ENCODE measurements at places on chromosomes 2 and 18. TPM values are rescaled to one million over a fixed set of nuclear protein-coding genes. Genes with fewer than 3 reads are reported as not detected.
A peak's percentile ranks its signal among the peaks of the same experiment; 100 is the strongest.

- H3K36me3 ChIP-seq, result no peaks in the 10 kb centered on the region
- DNase-seq, result peak; percentile 35
- H3K27ac ChIP-seq, result no peak overlapping the region
- H3K27me3 ChIP-seq, result peaks cover 7% of the 10 kb centered on the region
- H3K4me3 ChIP-seq, result no peak overlapping the region
Observed at GRCh38 chr2:230866756-230867523, 2.2 kb downstream of the ITM2C start.

- no peak overlapping the region for H3K27ac ChIP-seq
- peaks cover 3% of the 10 kb centered on the region for H3K4me1 ChIP-seq
- H3K36me3 ChIP-seq, result no peaks in the 10 kb centered on the region
- DNase-seq, result no peak
- no peaks in the 10 kb centered on the region for H3K27me3 ChIP-seq
Observed at GRCh38 chr2:71725836-71726235, 272.5 kb downstream of the DYSF start.

- H3K4me1 ChIP-seq, result no peaks in the 10 kb centered on the region
- H3K4me3 ChIP-seq, result no peak overlapping the region
- no peak overlapping the region for H3K27ac ChIP-seq
- no peaks in the 10 kb centered on the region for H3K27me3 ChIP-seq
Observed at GRCh38 chr2:65749545-65749944, 317.1 kb upstream of the SPRED2 start.

DNA sequence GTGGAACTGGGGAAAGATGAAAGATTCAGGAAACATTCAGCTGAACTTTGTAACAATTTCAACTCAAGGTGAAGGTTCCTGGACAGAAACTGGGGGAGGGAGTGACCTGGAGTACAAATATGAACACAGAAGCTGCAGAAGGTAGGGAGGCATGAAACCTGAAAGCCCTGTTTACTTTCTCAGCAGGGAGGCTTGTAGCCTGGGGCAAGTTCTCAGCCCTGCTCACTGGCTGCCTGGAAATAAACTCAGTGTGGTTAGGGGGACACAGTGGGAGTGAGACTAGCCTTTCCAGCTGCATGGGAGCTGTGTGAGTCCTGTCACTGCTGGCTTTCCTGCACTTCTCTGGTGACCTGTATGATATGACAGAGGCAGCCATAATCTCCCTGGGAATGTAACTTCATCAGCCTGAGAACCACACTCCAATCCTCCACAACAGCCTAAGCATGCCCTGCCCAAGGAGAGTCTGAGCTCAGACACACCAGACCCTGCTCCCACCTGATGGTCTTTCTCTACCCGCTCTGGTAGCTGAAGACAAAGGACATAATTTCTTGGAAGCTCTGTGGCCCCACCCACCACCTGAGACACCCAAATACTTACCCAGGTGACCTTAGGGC is 77.0 kb downstream of the ZSWIM2 start:
- DNase-seq, result no peak
- no peak overlapping the region for H3K4me3 ChIP-seq
- H3K27me3 ChIP-seq, result no peaks in the 10 kb centered on the region
- no peaks in the 10 kb centered on the region for H3K36me3 ChIP-seq

- no peaks in the 10 kb centered on the region for H3K4me1 ChIP-seq
- no peak overlapping the region for H3K27ac ChIP-seq
- H3K4me3 ChIP-seq, result no peak overlapping the region
- no peaks in the 10 kb centered on the region for H3K27me3 ChIP-seq
- no peak for DNase-seq
- no peaks in the 10 kb centered on the region for H3K36me3 ChIP-seq
Observed at GRCh38 chr2:32714521-32714920, 86.7 kb downstream of the TTC27 start.

GRCh38 chr2:41832218-41832617 is 215.6 kb upstream of the PKDCC start:
- H3K4me1 ChIP-seq, result no peaks in the 10 kb centered on the region
- H3K4me3 ChIP-seq, result no peak overlapping the region
- no peaks in the 10 kb centered on the region for H3K27me3 ChIP-seq
- no peak for DNase-seq
- H3K27ac ChIP-seq, result no peak overlapping the region
- no peaks in the 10 kb centered on the region for H3K36me3 ChIP-seq

The SLC4A5 gene
- 7.6 TPM for total RNA-seq

The IL1RL2 gene
- not detected for total RNA-seq

The RGPD3 gene
- 2.1 TPM for total RNA-seq

The ZNF804A gene
- total RNA-seq, result 0.77 TPM
